ENCODE measurements at places on chromosomes 11 and 22.

GRCh38 chr11:112722148-112722547 lies 239.1 kb upstream of the NCAM1 start:
- no peak for DNase-seq

DNA sequence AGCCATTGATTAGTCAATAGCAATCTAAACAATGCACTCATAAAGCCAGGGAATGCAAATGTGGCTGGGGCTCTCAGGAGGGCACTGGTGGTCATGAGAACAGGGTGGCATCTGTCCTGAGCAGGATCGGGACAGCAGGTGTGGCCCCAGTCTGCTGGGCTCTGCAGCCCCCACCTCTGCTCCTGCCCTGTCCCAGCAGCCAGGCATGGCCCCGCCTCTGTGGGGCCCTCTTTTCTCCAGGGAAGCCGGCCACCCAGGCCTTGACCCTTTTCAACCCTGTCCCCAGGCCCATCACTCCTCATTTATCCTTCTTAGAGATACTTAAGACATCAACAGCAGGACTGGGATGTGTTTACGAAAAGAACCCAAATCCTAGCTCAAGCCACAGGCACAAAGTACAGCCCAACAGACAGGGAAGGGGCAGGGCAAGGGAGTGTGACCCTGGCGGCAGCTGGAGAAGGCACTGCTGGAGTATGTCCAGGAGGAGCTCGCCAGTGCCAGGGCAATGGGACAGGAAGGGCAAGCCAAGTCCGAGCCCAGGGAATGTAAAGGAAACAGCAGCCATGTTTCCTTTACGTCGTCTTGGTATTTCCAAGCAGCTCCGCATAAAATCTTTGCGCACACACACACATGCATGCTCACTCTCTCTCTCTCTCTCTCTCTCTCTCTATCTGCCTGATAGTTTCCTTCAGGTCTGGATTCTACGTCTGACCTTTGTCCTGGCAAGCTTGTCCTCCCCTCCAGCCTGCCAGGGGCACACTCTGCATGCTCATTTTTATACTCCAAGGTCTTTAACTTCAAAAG lies 59.9 kb downstream of the DGCR2 start:
- no peak for DNase-seq

DNA sequence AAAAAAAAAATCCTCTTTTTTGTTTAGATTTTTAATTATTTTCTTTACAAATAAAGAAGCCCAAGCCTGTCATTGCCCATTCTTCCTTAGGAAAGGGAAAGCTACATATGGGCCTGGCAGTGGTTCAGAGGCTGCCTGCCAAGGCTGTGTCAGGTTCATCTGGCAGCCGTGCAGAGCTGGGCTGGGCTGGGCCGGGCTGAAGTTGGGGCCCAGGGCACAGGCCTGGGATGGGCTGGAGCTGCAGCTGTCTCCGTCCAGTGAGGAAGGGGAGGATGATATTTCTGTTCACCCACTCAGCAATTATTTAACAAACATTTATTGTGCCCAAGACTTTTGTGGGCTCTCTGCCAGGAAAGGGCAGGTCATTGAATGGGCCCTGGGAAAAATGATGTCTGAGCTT lies 4.6 kb downstream of the PRR5L start:
- DNase-seq, result peak; percentile 74

DNA sequence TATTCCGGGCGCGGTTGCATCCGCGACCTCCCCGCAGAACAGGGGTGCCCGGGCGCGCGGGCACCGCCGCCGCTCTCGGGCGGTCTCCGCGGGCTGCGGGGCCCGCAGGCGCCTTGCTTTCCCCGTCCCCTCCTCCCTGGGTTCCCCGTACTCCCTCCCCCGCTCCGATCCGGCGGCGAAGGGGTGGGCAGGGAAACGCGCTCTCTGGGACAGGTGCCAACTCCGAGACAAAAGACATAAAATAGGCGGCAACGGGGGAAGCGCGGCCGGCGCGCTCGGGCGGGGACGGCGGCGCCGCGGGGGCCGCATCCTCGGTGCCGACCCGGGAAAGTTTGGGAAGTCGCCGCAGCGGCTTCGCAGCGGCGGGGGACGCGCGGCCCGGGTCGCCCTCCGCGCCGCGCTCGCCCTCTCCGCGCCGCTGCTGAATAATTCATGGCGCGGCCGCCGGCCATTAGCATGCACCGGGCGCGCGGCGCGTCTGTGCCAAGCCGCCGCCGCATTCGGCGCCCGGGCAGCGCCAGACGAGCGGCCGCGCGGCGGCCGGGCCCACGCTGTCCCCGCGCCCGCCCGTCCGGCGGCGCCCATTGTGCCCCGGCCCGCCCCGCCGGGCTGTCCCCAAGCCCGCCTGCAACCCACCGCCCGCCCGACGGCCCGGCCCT lies 78.7 kb upstream of the PPARA start:
- DNase-seq, result peak; percentile 89

GRCh38 chr11:93073508-93074280 lies 104.2 kb downstream of the MTNR1B start:
- DNase-seq, result no peak

DNA sequence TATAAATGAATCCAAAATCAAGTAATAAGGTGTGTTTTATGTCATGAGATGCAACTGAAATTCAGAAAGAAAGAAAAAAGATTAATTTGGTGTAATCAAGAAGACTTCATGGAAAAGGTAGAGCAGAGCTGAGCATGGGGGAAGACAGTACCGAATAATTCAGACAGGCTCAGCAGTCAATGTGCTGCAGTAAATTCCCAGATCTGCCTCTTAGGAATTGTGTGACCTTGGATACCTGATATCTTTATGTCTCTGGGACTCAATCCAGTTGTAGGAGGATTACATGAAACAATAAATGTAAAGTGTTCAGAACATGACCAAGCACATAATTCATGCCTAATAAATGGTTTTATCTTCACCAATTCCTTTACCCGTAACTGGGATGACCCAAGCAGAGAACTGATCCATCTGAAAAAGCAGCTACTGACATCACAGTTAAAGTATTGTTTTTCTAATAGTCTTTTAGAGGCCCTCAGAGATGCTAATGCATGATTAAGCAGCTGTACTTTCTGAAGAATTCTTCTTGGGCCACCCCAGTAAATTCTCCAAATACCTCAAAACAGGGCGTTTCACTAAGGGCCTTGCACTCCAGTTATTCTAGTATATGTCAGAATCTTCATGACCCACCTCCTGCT lies 7.8 kb downstream of the MS4A12 start:
- no peak for DNase-seq

DNA sequence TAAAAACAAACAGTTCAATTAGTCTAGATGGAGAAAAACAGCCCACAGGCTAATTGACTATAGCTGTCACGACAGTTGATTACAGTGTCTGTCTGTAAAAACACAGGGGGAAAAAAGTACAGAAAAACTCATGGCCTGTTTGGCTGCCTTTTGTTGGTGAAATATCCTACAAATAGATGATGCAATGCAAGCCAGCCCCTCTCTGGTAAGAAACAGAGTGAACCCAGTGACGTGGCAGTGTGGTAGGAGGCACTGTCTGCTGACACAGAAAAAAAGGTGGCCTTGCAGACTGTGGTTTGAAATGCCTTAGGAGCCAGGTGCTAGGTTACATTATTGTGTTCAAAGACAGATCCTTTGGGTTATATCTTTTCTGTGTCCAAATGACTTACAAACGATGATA lies 431.4 kb upstream of the CCDC90B start:
- DNase-seq, result no peak

GRCh38 chr11:94922321-94923003 lies 50.9 kb downstream of the CWC15 start:
- no peak for DNase-seq

DNA sequence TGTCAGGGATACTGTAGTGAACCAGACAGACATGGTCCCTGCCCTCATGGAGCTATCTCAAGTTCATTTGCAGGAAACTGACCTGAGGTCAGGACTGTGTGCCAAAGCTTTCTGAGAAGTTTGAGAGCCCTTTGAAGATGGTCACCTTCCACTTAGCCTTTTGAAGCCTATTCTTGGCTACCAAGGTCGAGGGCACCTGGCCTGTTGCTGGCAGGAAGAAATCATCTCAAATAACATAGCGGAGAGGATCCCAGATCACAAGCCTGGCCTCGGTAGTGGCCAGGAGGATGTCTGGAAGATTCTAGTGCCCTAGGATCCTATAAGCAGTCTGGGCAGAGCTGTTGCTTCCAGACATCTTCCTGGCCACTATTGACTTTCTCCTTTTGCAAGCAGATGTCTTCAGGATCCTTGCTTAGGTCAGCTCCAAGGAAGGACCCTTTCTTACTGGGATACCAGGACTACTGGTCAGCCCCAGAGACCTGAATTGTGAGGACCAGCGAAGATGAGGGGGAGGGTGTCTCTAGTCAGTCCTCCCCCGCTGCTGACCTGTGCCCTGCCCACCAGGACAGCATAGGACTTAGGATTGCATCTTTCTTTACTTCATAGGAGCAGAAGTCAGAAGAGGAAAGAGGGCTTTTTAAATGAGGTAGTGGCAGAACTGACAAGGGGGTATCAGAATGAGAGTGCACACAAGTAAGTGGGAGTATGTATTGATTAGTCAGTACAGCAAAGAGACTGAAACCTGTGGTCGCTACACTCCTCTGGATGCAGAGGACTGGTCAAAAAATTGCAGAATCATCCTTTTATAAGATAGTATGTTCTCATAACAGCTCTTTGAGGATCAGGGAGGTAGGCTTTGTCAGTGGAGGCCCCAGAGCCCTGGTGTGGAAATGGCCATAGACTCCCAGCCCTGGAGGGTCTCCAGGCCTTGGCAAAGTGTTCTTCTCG lies 94.8 kb downstream of the TEAD1 start:
- DNase-seq, result no peak

GRCh38 chr22:24186352-24186740 lies 5.1 kb downstream of the SUSD2 start:
- no peak for DNase-seq

DNA sequence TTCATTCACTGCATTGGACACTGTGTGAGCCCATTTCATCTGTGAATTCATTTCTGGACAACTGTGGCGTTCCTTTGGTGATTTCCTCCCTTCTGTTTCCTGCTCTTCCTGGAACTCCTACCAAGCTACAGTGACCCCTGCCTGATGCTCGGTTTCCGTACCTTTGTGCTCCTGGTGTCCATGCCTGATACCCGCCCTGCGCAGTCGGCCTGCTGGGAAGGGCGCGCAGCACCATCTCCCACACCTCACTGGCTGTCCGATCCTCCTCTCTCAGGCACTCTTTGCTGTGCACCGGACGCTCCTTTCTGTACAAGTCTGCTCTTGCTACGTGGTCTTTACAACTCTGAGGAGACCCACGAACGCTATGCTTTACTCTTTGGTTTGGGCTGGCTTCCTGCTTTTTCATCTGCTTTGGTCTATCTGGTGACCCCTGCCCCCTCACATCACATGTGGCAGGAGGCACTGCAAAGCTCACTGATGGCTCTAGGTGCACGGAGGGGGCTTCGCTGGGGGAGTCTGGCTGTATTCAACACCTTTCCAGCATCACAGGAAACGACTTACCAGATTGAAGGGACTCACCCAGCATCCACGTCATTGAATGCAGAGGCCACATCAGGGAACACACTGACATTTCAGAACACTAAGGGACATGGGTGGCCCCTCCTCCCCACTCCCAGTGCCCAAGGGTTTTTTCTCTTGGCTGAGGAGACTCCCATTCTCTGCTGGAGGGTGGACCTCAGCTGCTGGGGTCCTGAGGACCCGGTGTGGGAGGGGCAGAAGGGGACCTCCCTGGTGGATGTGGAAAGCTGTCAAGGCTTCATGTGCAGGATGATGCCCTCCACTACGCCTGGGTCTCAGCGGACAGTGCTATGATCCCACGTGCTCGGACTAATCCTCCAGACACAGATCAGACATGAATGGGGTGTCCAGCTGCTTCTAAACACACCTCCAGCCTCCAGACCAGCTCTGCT lies 27.0 kb upstream of the MOB2 start:
- DNase-seq, result no peak

DNA sequence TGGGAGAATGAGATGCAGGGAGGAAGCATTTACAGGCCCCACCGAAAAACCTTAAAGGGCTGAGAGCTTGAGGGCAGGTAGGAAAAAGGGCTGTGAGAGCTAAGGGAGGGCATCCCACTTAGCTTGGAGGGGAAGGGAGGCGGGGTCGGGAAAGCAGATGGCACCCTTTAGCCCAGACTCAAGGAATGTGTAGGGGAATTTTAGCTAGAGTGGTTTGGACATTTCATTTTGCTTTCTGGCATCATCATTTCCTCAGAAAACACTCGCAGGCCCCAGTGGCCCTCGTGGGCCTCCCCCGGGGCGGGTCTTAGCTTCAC lies 846 bp upstream of the STIM1 start:
- no peak for DNase-seq

DNA sequence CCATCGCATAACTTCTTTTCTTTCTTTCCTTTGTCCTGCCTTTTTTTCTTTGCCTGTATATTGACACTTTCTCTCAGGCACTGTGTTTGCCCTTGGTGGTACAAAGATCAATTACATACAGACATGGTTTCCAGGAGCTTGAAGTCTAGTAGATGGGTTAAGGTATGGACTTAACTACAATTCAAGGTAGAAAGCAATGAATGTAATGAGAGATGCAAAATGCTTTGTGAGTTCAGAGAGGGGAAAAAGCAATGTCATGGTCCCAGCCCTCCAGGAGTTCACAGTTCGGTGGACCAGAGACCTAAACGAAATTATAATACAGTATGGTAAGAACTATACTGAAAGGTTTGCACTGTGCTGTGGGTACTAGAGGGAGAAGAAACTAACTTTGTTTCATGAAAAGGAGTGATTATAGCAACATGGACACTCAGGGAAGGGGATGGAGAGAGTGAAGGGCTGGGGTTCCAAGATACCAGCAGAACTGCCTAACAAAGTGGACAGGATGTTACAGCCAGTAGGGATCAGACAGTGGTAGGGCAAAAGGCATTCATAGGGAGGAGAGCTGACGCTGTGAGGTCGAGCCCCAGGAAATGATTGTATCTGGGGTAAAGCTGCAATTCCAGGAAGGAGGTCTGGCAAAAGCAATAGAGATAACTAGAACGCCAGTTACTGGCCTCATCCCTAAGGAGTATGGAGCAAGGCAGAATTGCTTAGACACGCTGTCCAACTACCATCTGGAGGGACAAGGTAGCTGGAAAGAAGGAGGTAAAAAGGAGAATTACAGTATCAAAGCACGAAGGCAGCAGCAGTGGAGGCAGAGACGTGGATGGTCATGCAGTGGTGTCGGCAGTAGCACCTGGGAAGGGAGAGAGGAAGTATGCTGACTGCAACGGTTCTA lies 158.3 kb upstream of the MTMR2 start:
- DNase-seq, result no peak

DNA sequence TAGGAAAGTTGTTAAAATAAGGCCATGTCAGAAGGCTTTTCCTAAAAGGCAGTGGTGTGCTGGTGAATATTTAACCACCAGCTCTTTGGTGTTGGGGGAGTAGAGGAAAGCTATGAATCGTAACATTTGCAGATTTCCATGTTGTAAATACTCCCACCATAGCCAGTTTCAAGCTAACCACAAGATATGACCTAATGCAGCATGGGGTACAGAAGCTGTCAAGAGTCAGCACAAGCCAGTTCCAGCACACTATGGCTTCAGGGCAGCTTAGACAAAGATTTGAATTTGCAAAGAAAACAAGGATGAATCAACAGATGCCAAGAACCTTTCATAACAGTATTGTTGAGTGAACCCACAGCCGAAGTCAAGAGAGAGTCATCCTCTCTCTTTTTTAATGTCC lies 40.0 kb downstream of the COMMD9 start:
- no peak for DNase-seq

DNA sequence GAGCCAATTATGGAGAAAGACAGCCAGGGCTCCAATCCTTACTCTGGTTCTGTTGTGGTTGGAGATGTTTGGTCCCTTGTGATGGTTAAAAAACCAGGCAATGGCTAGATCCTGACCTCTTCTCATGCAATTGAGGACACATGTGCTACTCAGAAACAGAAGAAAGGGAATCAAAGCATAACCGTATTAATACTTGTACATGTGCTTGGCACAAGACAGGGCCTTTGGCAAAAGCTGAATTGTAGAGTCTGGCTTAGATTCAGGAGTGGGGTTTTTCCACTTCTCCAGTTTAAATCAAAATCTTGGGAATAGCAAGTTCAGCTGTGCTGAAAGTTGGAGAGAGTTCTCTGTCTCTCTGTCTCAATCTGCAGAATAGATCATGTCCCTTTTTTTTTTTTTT lies 80.1 kb upstream of the E2F8 start:
- DNase-seq, result no peak
